CD8-positive, alpha-beta T cell (primary cell): ENCODE measurements at places on chromosomes 7 and 10. TPM values are rescaled to one million over a fixed set of nuclear protein-coding genes. Genes with fewer than 3 reads are reported as not detected.

DNA sequence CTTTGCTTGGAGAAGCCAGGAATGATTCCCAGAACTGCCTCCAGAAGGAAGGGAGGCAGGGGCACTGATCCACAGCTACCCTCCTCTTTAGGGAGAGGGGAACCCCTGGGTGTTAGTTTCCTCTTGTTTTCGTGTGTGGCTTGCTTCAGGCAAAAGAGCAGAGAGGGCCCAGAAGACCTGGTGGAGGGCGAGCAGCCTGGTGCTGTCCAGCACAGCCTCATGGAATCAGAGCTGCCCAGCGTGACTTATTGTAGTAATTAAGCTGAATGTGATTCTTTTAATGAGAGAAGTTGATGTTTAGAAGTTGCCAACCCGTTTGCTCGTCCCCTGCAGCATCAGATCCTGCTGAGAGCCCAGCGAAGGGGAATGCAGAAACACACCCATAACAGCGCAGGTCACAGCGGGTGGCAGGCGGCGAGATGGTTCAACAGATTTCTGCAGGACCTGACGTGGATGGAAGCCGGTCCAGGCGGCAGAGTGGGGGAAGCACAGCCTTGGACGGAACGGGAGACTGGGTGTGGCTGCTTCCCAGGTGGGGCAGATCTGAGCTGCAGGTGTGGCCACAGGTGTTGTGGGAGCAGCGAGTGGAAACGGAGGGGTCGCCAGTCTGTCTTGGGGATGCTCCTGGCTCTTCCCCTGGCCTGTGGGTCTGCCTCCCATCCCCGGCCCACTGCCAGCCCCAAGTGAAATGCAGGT is 53.7 kb upstream of the SHH start:
- peak; percentile 5 for DNase-seq

Gene CDC123
- 55.0 TPM for total RNA-seq

DNA sequence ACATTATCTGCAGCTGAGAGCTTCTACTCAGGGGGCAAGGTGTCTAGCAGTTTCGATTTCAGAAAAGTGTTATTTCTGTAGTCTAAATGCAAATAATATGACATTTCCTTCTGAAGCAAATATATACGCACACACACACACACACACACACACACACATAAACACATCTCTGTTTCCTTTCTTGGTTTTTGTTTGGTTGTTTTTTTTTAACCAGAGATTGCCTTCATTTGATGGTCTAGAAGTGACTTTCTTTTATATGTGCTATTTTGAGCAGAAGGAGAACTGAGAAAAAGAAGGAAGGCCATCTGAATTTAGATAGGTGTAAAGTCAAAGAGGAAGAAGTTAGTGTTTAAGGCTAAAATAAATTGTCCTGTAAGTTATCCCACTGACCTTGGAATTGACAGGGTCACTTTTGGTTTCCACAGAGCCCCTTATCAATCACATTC is 142.2 kb downstream of the TRIL start:
- no peak for DNase-seq

DNA sequence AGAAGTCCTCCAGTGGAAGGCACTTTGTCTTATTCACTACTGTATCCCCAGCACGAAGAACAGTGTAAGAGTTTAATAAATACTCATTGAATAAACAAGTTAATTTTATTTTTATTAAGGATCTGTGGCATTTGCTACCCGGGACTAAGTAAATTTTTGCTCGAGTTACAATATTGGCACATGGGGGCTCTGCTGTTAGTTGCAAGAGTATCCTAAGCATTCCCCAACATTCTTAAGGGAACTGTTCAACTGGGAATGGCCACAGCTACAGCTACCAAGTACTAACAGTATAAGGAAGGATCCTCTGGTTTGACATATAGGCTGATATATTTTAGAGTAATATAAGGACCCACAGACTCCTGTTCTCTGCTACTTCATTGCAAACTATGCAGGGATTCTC is 8.7 kb upstream of the LRRTM3 start:
- no peak for DNase-seq

Gene IGF2BP3
- total RNA-seq, result not detected

- no peak for DNase-seq
Measured at GRCh38 chr7:134212576-134213546, 85.7 kb downstream of the LRGUK start.

DNA sequence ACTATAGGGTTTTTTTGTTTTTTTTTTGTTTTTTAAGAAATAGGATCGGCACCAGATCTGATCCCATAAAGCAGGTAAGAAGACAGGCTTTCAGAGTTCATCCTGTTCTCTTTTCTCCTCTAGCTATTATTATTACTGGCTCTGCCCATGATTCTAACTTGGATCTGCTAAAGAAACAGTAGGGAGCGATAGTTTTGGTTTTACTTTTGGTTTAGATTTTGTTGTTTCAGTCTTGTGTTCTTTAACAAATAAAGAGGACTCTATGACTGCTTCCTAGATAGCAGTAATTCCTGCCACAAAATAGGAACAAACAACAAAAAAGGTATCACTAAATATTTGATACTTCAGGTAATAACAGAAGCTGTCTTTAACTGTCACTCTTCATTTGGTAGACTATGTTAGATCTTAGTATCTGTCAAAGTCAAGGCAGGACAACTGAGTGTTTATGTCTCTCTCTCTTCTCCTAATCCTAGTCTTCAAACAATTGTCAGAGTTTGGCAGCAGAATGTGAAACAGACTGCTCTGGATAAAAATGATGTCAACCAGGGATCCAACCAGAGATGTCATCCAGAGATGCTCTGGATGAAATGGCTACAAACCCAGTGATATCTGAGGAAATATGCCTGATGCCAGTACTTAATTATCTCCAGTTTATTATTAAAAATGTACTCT is 99.8 kb downstream of the KMT2C start:
- DNase-seq, result no peak

Gene SLC18A3
- total RNA-seq, result not detected

DNA sequence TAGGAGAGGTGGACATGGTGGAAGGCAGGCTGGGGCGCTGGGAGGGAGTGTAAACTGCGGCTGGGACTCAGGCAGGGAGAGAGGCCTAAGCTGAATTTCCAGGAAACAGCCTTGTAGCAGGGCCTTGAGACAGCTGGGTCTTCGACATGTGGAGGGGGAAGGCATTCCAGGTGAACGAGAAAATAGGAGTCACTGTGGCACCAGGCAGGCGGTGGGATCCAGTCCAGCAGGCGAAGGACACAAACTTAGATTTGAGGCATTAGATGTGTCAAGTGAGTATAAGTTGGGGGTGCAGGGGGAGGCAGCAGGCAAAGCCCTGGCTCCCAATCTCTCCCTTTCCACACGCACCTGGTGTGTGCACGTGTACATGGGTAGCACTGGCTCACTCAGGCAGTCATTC is 105.3 kb downstream of the PTPN20 start:
- no peak for DNase-seq

- DNase-seq, result no peak
Measured at GRCh38 chr10:35219891-35220890, 93.5 kb downstream of the CREM start.

Gene LYZL2
- total RNA-seq, result not detected

GRCh38 chr10:113920875-113921274 is 66.4 kb downstream of the NHLRC2 start:
- DNase-seq, result no peak

- DNase-seq, result peak; percentile 96
Measured at GRCh38 chr7:2403014-2403717, at the start of gene CHST12. CHST12 (plus strand) TSS chr7:2403611; CDS start chr7:2432640, 29,029 bp downstream.

GRCh38 chr7:46397591-46397990 is 476.5 kb upstream of the IGFBP3 start:
- DNase-seq, result no peak

GRCh38 chr10:14074062-14074884 is 256.5 kb downstream of the FRMD4A start:
- no peak for DNase-seq

Gene EEF1AKMT2
- 13.8 TPM for total RNA-seq

DNA sequence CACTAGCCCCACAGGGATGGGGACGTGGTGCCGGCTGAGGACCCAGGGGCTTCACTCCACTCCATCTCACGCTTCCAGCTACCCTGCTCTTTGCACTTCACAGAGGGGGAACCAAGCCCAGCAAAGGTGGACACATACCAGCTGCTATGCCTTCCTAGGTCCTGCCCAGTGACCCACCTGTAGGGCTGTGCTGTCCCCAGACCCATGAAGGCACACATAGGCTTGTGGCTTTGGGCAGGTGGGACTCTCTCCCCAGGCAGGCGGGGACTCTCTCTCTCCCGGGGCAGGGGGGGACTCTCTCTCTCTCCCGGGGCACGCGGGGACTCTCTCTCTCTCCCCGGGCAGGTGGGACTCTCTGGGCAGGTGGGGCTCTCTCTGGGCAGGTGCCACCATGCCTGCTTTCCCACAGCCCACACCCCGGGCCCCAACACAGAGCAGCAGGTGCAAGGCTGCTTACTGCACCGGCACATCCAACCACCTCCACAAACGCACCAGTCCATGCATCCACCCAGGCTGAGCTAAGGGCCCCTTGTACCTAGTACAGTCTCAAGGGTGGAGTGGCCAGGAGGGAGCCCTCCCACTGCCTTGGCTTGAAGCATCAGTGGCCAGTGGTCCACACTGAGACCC is 13.8 kb upstream of the GPR146 start:
- no peak for DNase-seq

Gene SPDYE11
- total RNA-seq, result not detected

Gene GPRIN2
- not detected for total RNA-seq
